ENCODE measurements at places on chromosomes 5 and 9.

DNA sequence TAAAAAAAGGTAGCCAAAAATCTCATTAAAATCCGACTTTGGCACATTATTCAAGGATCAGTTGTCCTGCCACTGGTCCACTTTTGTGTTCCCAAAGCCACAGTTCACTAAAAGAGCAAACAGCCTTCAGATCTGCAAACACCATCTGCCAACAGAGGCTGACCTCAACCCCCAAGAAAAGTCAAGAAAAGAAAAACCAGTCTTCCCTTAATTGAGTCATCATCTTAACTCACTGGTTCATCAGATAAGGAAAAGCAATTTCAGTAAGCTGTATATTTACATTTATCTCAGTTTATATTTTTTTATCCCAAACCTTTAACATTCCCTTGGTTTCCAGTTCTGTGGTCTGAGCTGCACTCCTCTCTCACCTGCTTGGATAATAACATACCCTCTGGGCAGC, 21.2 kb downstream of the RASEF start:
- DNase-seq: no peak

- DNase-seq: no peak
Observed at GRCh38 chr9:130662970-130663257, 1.5 kb upstream of the PRDM12 start.

DNA sequence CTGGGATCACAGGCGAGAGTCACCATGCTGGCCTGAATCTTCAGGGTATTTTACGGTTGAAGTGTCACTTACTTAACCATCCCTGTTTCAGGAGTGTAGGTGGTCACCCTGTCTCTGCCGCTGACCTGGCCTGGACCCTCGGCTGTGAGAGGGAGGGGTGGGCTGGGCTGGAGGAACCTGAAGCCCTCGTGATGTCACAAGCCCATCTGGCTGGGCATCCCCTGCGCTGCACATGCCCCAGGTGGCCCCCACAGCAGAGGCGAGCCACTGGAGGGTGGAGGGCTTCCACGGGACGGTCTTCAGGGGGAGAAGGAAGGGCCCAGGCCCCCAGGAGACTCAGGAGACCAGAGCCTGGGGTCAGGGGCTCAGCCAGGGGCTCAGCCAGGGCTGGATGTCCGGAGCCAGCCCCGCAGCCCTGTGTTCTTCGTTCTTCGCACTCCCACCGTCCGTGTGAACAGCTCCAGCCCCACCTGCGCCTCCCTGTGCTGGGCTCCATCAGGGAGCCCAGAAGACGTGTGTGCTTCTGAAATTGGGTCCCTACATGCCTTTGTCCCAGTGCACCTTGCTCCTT, 7.6 kb upstream of the AHRR start:
- DNase-seq: no peak

DNA sequence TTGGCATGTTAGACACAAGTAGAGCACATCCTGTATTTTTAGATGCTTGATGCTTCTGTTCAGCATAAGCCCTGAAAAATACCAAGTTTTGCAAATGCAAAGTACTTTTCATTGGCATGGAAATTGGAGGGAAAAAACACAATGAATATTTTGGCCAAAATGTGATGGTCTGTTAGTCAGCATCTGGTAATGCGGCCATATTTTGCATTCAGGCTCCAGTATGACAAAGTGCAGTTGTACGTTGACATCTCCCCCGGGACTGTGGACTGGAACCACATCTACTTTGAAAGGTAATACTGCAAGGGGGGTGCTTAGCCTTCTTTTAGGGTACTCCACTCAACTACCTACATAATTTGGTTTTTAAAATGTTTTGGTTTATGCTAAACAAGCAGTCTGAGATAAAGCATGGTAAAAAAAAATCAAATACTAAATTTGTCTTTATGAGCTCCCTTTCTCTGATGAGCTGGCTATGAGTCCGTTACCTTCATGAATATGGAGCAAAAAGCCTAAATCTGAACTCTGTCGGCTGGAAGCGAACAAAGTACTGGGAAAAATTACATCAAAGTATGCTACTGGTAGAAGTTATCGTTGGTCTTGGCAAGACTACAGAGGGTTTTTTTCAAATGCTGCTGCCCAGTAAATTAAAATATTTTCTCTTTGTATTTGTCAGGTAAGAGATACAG, 297.0 kb downstream of the ARHGEF28 start:
- no peak for DNase-seq

DNA sequence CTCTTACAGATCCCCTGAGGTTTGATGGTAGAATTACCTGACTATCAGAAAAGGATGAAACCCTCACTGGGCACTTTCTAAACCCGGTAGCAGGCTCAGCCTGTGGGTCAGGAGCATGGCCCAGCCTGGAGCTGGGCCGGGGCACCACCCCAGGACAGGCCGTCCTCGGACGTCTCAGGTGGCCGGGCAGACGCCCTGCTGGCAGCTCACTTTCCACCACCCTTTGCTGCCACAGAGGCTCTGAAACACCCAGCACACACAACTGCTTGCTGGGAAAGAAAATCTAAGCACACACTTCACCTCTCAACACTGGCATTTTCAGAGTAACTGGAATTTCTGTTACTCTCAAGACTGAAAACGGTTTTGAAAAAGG, 4.4 kb downstream of the UBAC1 start:
- no peak for DNase-seq

DNA sequence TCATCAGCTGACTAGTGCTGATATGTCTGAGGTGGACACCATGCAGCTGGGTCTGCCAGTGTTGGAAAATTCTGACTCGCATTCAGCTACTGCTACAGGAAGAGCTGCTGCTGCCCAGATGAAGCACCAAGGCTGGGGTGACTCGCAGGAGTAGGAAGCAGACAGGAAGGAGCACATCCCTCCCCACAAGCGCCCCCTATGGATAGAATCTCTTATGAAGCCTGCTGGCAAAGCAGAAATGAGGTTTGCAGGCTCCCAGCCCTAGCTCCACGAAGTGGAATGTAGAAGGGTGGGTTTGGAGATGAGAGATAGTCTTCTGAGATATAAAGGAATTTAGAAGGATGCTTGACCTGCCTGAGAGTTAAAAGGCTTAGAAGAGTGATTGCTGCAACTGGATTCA, 443.0 kb downstream of the ACTL7B start:
- DNase-seq: peak; percentile 24

- no peak for DNase-seq
Observed at GRCh38 chr9:38089387-38090165, 20.5 kb upstream of the SHB start.

- no peak for DNase-seq
Observed at GRCh38 chr9:27474305-27474704, 49.8 kb upstream of the IFNK start.

GRCh38 chr5:90598293-90598692, 39.7 kb downstream of the ADGRV1 start:
- no peak for DNase-seq

- DNase-seq: no peak
Observed at GRCh38 chr9:99406939-99407338, 184.9 kb downstream of the SEC61B start.

DNA sequence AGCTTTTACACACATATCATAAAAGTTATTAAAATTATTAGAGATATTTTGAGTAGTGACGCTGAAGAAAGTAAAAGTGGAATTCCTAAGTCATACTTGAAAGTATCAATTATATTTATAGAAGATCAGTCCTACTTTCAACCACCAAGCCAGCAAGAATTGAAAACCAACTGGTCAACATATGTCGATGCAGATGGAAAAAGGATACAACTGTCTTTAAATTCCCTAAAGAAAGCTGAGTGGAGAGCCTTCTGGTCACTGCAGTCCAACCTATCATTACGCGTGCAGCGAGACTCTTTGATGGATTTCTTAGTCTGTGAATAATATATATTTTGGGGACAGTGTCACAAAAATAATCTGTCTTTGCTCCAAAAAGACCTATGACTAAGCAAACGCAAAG, 15.3 kb downstream of the MEF2C start:
- DNase-seq: no peak

GRCh38 chr5:135359374-135360165, 39.5 kb downstream of the MACROH2A1 start:
- no peak for DNase-seq

- DNase-seq: peak; percentile 78
Observed at GRCh38 chr5:173699966-173700365, 83.5 kb upstream of the BOD1 start.

GRCh38 chr9:4237748-4238511, 61.9 kb downstream of the GLIS3 start:
- DNase-seq: no peak

Measured in hematopoietic multipotent progenitor cell treated with erythropoietin and hydrocortisone succinate and interleukin-3 and kit ligand, for 6 days (in vitro differentiated cells).